Activated naive CD4-positive, alpha-beta T cell treated with anti-CD3 and anti-CD28 coated beads, Interleukin-2, amount 10 ng/mL, durations not matched to agents 7 days and 5 days (primary cell): ENCODE measurements at places on chromosomes 16 and 17.

- H3K4me1 ChIP-seq, result peaks cover 35% of the 10 kb centered on the region
- H3K27ac ChIP-seq, result no peak overlapping the region
- DNase-seq, result no peak
- no peak overlapping the region for H3K4me3 ChIP-seq
Observed at GRCh38 chr17:77363821-77364361, 223.1 kb downstream of the SEC14L1 start.

- peak overlapping the region; percentile 31 for H3K4me3 ChIP-seq
- peaks cover 38% of the 10 kb centered on the region for H3K36me3 ChIP-seq
- H3K27ac ChIP-seq, result no peak overlapping the region
- H3K27me3 ChIP-seq, result no peaks in the 10 kb centered on the region
- H3K4me1 ChIP-seq, result peaks cover 48% of the 10 kb centered on the region
Observed at GRCh38 chr17:41915566-41915965, 3.2 kb downstream of the ACLY start.

DNA sequence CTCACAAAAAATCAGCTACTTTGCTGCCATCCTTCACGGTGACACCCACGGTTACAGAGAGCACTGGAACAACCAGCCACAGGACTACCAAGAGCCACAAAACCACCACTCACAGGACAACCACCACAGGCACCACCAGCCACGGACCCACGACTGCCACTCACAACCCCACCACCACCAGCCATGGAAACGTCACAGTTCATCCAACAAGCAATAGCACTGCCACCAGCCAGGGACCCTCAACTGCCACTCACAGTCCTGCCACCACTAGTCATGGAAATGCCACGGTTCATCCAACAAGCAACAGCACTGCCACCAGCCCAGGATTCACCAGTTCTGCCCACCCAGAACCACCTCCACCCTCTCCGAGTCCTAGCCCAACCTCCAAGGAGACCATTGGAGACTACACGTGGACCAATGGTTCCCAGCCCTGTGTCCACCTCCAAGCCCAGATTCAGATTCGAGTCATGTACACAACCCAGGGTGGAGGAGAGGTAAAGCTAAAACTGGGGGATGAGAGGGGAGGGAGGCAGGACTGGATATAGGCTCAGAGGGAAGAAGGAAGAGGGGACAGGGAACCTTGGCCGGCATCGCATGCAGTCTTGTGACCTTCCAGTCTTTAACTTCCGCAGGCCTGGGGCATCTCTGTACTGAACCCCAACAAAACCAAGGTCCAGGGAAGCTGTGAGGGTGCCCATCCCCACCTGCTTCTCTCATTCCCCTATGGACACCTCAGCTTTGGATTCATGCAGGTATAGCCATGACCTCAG lies 581 bp downstream of the CD68 start:
- DNase-seq, result no peak
- H3K36me3 ChIP-seq, result peaks cover 69% of the 10 kb centered on the region
- no peaks in the 10 kb centered on the region for H3K27me3 ChIP-seq
- H3K4me3 ChIP-seq, result peak overlapping the region; percentile 52

DNA sequence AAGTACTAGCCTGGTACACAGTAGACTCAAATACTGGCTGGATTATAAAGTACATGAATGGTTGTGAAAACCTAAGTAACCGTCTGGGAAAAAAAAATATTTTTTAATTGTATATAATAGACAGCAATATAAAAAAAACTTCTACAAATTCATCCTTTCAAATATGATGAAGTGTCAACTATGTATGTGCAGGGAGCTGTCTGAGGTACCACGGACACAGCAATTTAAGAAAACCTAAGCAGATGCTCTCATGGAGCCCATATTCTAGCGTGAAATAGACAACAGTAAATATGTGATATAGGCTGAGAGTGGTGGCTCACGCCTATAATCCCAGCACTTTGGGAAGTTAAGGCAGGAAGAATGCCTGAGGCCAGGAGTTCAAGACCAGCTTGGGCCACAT lies 104.6 kb downstream of the TTC19 start:
- no peak for DNase-seq
- no peaks in the 10 kb centered on the region for H3K4me1 ChIP-seq

DNA sequence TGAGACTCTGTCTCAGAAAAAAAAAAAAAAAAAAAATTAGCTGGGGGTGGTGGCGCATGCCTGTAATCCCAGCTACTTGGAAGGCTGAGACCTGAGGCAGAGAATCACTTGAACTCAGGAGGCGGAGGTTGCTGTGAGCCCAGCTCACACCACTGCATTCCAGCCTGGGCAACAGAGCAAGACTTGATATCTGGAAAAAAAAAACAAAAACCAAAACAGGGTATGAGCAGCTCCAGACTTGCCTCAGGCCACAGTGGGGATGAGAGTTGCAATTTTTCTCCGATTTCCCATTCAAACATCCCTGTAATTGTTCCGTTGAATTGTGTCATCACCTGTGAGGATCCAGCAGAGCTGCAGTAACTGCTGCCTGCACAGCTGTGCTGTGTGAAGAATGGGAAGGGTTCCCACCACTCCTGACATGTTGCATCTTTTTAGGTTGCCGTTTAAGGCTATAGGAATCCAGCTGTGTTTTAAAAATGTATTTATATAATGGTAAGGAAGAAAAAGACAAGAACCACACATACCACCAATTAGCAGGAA lies 150.0 kb downstream of the VPS53 start:
- H3K4me1 ChIP-seq, result peaks cover 7% of the 10 kb centered on the region
- DNase-seq, result no peak
- no peak overlapping the region for H3K27ac ChIP-seq
- no peaks in the 10 kb centered on the region for H3K27me3 ChIP-seq
- H3K4me3 ChIP-seq, result no peak overlapping the region
- H3K36me3 ChIP-seq, result peaks cover 40% of the 10 kb centered on the region

GRCh38 chr17:43857957-43858600 lies 11.1 kb downstream of the CD300LG start:
- DNase-seq, result no peak
- no peak overlapping the region for H3K27ac ChIP-seq
- no peak overlapping the region for H3K4me3 ChIP-seq
- no peaks in the 10 kb centered on the region for H3K36me3 ChIP-seq
- H3K4me1 ChIP-seq, result no peaks in the 10 kb centered on the region
- peaks cover 42% of the 10 kb centered on the region for H3K27me3 ChIP-seq

DNA sequence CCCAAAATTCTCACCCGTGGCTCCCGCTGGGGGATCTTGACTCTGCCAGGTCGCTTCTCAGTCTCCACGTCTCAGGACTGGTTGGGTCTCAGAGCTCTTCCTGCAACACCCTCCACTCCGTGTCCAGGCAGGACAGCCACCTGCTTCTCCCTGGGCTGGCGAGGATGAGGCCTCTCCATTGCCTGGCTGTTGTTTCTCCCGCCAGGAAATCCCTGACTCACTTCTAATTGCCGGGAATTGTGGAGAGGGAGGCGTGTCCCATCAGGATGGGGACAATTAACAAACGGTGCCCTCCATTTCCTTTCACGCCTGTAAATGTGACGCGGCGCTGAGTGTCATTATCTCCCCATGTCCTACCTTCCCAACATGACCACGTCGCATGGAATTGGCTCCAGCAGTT lies 204.5 kb downstream of the RBFOX3 start:
- peaks cover 2% of the 10 kb centered on the region for H3K4me1 ChIP-seq
- no peak for DNase-seq
- H3K36me3 ChIP-seq, result no peaks in the 10 kb centered on the region
- no peak overlapping the region for H3K27ac ChIP-seq
- H3K4me3 ChIP-seq, result no peak overlapping the region
- peaks cover 79% of the 10 kb centered on the region for H3K27me3 ChIP-seq

- no peaks in the 10 kb centered on the region for H3K4me1 ChIP-seq
- H3K27me3 ChIP-seq, result peaks cover 58% of the 10 kb centered on the region
- no peak overlapping the region for H3K4me3 ChIP-seq
Observed at GRCh38 chr17:80529104-80529903, 15.3 kb upstream of the RPTOR start.

GRCh38 chr17:5830921-5831320 lies 239.3 kb upstream of the WSCD1 start:
- H3K4me1 ChIP-seq, result peaks cover 5% of the 10 kb centered on the region
- H3K27ac ChIP-seq, result no peak overlapping the region

DNA sequence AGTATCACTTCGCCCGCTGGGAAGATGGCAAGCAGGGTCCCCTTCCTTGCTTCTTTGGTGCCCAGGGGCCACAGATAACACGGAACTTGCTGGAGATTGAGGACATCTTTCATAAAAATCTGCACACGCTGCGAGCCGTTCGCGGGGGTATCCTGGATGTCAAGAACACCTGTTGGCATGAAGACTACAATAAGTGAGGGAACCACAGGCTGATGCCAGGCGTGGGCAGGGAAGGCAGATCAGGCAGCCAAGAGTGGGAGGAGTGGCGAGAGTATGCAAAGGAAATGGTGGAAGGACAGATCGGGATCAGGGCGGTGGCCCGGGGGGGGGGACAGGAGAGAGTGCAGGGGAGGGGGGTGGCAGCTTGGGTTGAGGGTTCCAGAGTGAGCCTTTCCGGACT lies 22.2 kb downstream of the DNAH2 start:
- peaks cover 51% of the 10 kb centered on the region for H3K27me3 ChIP-seq
- H3K27ac ChIP-seq, result no peak overlapping the region
- no peak overlapping the region for H3K4me3 ChIP-seq
- DNase-seq, result no peak
- no peaks in the 10 kb centered on the region for H3K36me3 ChIP-seq
- H3K4me1 ChIP-seq, result no peaks in the 10 kb centered on the region

DNA sequence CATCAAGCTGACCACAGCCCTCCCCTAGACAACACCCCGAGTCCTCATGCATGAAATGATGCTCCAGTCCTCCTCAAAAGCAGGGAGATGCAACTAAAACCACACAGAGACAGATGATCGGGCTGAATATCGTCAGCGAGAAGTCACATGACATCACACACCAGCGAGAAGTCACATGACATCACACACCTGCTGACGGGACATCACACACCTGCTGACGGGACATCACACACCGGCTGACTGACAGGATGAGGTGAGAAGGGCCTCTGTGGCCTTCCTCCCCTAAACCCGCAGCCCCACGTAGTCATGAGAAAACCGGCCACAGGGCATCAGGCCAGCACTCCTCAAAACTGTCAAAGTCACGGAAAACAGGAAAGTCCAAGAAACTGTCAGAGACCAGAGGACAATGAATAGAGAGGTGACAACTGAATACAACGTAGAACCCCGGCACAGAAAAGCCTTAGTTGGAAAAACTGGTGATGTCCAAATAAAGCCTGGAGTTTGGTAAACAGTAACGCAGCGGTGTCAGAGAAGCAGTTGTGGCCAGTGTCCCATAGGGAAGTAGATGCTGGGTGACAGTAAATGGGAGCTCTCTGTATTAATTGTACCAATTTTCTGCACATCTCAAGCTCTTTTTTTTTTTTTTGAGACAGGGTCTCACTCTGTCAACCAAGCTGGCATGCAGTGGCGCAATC lies 14.3 kb downstream of the LITAF start:
- H3K27me3 ChIP-seq, result no peaks in the 10 kb centered on the region
- peak; percentile 68 for DNase-seq
- H3K4me1 ChIP-seq, result peaks cover 64% of the 10 kb centered on the region

- no peaks in the 10 kb centered on the region for H3K27me3 ChIP-seq
- H3K27ac ChIP-seq, result no peak overlapping the region
- H3K4me1 ChIP-seq, result no peaks in the 10 kb centered on the region
- no peak overlapping the region for H3K4me3 ChIP-seq
- DNase-seq, result no peak
- no peaks in the 10 kb centered on the region for H3K36me3 ChIP-seq
Observed at GRCh38 chr16:55690841-55691240, 35.1 kb downstream of the SLC6A2 start.

DNA sequence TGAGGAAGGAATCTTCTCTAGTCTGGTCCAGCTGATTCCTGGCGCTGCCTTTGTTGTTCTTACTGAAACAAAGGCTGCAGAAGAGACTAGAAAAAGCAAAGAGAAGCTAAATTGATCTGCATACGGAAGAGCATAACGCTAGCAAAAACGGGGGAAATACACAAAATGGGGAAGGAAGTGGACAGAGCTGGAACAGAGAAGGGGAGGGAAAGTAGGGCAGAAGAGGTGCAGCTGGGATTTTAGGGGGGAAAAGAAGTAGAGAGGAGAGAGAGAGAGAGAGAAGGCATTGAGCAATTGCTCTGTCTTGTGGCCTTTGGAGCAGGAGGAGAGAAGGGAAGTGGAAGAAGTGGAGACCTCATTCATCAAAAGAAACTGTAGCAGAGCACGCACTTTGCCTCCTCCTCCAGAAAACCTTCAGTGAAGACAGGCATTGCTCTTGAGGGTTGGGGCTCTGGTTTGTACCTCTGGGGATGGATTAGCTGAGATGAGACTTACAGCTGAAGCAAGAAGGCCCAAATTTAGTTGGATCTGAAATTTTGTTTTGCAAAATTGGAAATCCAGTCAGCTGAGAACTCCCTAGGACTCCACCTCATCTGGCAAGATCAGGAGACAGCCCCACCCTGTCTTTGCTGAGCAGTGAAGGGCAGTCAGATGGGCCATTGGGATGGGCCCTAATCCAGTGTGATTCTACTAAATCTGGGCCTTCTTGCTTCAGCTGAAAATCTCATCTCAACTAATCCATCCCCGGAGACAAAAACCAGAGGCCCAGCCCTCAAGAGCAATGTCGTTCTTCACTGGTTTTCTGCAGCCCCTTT lies 55.8 kb downstream of the CDRT4 start:
- DNase-seq, result no peak
- peaks cover 11% of the 10 kb centered on the region for H3K27me3 ChIP-seq
- no peak overlapping the region for H3K4me3 ChIP-seq
- peaks cover 3% of the 10 kb centered on the region for H3K4me1 ChIP-seq
- H3K27ac ChIP-seq, result no peak overlapping the region

- H3K27me3 ChIP-seq, result no peaks in the 10 kb centered on the region
- H3K36me3 ChIP-seq, result peaks cover 52% of the 10 kb centered on the region
- H3K4me1 ChIP-seq, result peaks cover 51% of the 10 kb centered on the region
- DNase-seq, result peak; percentile 78
- H3K4me3 ChIP-seq, result peak overlapping the region; percentile 94
Observed at GRCh38 chr17:38798614-38799500, 499 bp downstream of the PIP4K2B start.

DNA sequence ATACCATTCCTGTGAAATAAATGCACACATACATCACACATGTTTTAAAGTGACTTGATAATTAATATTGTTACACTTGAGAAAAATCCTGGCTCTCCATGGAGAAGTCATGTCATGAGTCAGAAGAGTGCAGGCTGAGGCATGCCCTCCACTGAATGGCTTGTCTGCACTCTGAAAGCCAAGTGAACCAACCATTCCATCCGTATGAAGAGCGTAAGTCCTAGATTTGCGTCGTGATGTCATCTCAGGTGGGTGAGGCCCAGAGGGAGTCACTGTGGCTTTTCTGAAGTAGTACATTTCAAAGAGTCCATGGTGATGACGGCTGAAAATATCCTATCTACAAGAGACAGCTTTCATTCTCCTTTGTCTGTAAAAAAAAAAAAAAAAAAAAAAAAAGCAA lies 83.5 kb upstream of the IRX5 start:
- H3K36me3 ChIP-seq, result no peaks in the 10 kb centered on the region
- H3K27me3 ChIP-seq, result no peaks in the 10 kb centered on the region
- H3K27ac ChIP-seq, result no peak overlapping the region
- H3K4me3 ChIP-seq, result no peak overlapping the region

DNA sequence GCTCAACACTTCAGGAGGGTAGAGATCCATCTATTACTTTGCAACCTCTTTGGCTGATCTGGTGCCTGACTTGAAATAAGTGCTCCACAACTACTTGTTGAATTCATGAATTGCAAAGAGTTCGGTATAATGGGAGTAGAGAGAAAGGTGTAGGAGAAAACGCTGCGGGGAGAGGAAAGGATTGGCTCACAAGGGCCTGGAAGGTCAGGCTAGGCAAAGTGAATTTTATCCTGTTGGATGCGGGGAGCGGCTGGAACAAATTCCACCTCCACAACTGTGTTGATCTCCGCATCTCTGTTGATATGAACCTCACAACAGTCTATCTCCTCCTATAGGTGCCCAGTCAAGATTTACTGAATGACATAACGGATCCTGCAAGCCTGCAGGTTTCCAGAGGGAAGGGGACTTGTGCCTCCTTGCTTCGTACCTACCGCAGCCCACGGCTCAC lies 684 bp downstream of the SLX4 start:
- peak overlapping the region; percentile 97 for H3K4me3 ChIP-seq
- no peak for DNase-seq
- H3K27me3 ChIP-seq, result no peaks in the 10 kb centered on the region
- H3K4me1 ChIP-seq, result peaks cover 60% of the 10 kb centered on the region
- H3K36me3 ChIP-seq, result peaks cover 45% of the 10 kb centered on the region
